ENCODE measurements at places on chromosomes 7 and 10. TPM values are rescaled to one million over a fixed set of nuclear protein-coding genes. Genes with fewer than 3 reads are reported as not detected.

Gene ZMIZ2
- 135 TPM for total RNA-seq

Gene NME8
- total RNA-seq, result not detected

Gene RET
- total RNA-seq, result not detected

Gene TMEM176B
- total RNA-seq, result not detected

Gene AIFM2
- total RNA-seq, result 16.9 TPM

Gene TMEM176A
- total RNA-seq, result not detected

Gene CFAP69
- 0.48 TPM for total RNA-seq

Gene GPR22
- total RNA-seq, result not detected

Gene CYP3A4
- total RNA-seq, result not detected

Gene GDF2
- total RNA-seq, result not detected

Gene ENTPD1
- 9.7 TPM for total RNA-seq

Gene TMEM213
- total RNA-seq, result not detected

Gene STEAP2
- total RNA-seq, result not detected

Gene HOXA11
- total RNA-seq, result not detected

Gene ATG9B
- 7.7 TPM for total RNA-seq

Gene NRF1
- 21.8 TPM for total RNA-seq

Gene PAPOLB
- not detected for total RNA-seq

Gene IFIT1B
- total RNA-seq, result not detected

Gene OR9A2
- total RNA-seq, result not detected

Gene CTAGE8
- 0.78 TPM for total RNA-seq

Gene GIMAP7
- 19.7 TPM for total RNA-seq

Gene EMX2
- total RNA-seq, result not detected

Gene MBL2
- total RNA-seq, result not detected

Gene SRRM3
- not detected for total RNA-seq

Gene COL13A1
- not detected for total RNA-seq

Gene OPALIN
- not detected for total RNA-seq

Gene OR2A12
- not detected for total RNA-seq

Gene SLC16A12
- not detected for total RNA-seq

Gene SEMA3E
- total RNA-seq, result not detected

Gene CYP26A1
- total RNA-seq, result not detected

Gene GNGT1
- total RNA-seq, result not detected

Gene NPY4R
- not detected for total RNA-seq

Gene PKD2L1
- total RNA-seq, result not detected

Gene MSS51
- total RNA-seq, result 1.5 TPM

Gene ACTR1A
- 70.0 TPM for total RNA-seq

Gene INMT
- not detected for total RNA-seq

Gene LRRTM3
- total RNA-seq, result not detected

Gene LYZL2
- total RNA-seq, result not detected

Gene RADIL
- 0.17 TPM for total RNA-seq

Gene OPN1SW
- total RNA-seq, result not detected

Gene HTRA1
- not detected for total RNA-seq

Gene CYP26C1
- total RNA-seq, result 0.06 TPM

Gene CELF2
- 153 TPM for total RNA-seq

Gene RTKN2
- 1.0 TPM for total RNA-seq

Gene CRYGN
- not detected for total RNA-seq

Gene SLC39A12
- total RNA-seq, result not detected

Gene OR2A1
- not detected for total RNA-seq

Gene RPP30
- total RNA-seq, result 112 TPM

Gene SPDYE9
- not detected for total RNA-seq

Gene TRIM73
- total RNA-seq, result 2.6 TPM

Gene IQUB
- 0.13 TPM for total RNA-seq

Gene HTR5A
- not detected for total RNA-seq

Gene KEL
- 0.10 TPM for total RNA-seq

Gene ARMC3
- not detected for total RNA-seq

Gene MEOX2
- not detected for total RNA-seq

Gene HELLS
- 151 TPM for total RNA-seq

Gene FBH1
- 52.2 TPM for total RNA-seq

Data from activated CD8-positive, alpha-beta memory T cell treated with anti-CD3 and anti-CD28 coated beads for 36 hours (primary cell).